Panc1 (cell line): ENCODE measurements at places on chromosomes 16 and 17.

DNA sequence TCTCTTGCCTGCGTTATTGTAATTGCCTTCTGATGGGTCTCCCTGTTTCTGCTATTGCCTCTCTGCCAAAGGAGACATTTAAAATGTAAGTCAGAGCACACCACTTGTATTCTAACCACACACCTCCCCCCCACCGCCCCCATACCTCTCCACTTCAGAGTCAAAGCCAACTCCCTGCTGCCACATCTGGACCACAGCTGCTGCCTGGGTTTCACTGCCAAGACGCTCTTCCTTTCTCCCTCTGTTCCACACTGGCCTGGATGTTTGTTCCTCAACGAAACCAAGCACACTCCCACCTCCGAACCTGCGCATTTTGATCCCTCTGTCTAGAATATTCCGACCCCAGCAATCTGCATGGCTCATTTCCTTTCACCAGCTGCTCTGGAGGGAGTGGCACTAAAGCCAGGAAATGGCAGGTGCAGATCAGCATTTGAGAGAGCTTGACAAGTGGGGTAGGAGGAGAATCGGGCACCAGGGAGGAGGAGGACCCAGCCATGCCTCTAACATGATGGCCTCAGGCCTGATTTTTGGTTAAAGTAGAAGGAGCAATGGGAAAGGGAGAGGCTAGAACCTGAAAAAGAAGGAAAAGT, 92.4 kb upstream of the HS3ST2 start:
- DNase-seq = no peak

- no peak for DNase-seq
Observed at GRCh38 chr16:22353191-22353919, 21.1 kb downstream of the CDR2 start.

- DNase-seq = no peak
Observed at GRCh38 chr16:27646806-27647205, 96.9 kb downstream of the KATNIP start.

- no peak for DNase-seq
Observed at GRCh38 chr17:258045-258734, 76.7 kb upstream of the DOC2B start.

GRCh38 chr16:4332623-4333307, 16.9 kb downstream of the GLIS2 start:
- no peak for DNase-seq

DNA sequence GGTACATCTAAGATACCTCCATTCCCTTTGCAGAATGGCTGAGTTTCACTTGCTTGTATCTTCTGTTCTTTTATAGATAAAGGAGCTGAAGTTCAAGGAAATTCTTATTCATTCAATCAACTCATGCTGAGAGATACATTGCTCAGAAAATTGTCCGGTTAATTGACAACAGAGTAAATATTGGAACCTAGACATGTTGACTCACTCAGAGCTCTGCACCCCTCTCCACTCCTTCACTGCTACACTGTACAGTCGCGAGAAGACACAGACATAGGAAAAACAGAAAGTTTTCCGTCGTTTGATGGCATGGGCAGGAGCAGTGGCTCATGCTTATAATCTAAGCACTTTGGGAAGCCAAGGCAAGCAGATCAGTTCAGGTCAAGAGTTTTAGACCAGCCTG, 690.5 kb upstream of the SOX9 start:
- no peak for DNase-seq

GRCh38 chr17:74861662-74862107, 2.0 kb upstream of the GRIN2C start:
- DNase-seq = no peak

DNA sequence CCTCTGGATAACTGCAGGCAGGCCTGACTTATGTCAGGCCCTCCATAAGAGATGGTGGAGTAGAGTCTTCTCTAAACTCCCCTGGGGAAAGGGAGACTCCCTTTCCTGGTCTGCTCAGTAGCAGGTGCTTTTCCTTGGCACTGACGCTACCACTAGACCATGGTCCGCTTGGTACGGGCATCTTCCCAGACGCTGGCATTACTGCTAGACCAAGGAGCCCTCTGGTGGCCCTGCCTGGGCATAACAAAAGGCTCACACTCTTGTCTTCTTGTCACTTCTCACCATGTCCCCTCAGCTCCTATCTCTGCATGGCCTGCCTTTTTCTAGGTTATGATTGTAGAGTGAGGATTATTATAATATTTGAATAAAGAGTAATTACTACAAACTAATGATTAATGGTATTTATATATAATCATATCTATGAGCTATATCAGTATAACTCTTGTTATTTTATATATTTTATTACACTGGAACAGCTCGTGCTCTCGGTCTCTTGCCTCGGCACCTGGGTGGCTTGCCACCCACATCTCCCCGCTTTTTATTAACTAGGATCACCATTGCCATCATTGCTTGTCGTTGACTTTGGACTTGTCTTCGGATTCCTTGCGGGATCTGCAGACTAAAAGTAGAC, 59.8 kb upstream of the ARL4D start:
- no peak for DNase-seq

GRCh38 chr16:19980632-19981265, 92.9 kb downstream of the GPR139 start:
- DNase-seq = no peak

DNA sequence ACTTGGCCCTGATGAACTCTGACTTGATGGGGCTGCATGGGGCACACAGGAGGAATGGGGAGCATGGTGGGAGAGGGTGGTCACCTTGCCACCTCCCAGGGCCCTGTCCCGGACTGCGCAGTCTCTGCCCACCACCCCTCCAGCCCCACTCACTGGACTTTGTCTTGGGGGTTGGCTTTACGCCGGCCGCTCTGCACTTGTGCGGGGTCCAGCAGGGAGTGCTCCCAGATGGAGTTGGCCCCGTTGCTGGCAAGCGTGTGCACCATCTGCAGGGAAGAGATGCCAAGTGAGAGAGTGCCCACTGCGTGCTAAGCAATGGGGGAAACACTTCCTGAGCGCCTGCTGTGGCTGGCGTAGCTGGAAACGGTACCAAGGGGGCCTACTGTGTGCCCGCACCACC, 6.7 kb downstream of the GIT1 start:
- no peak for DNase-seq

DNA sequence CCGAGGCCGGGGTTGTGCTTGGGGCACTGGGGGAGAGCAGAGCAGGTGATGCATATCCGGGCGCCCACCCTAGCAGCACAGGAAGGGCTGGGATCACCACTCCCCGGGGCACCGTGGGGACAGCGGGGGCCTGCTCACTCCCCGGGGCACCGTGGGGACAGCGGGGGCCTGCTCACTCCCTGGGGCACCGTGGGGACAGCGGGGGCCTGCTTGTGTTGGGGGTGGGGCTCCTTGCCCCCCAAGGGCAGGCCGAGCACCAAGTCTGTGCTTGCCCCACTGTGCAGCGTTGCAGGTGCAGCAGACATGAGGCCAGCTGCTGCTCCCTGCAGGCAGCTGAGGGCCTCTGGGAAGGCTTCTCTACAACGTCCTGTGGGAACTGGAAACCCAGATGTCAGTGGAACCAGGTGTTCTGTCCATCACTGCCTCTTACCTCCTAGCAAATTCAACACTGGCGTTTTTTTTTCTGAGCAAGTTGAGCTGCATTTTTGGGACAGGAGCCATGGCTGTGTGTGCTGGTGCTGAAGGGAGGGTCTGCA, 25.0 kb upstream of the ZNF750 start:
- no peak for DNase-seq
